Fibroblast of pulmonary artery (primary cell): ENCODE measurements at places on chromosomes 7 and 10.

DNA sequence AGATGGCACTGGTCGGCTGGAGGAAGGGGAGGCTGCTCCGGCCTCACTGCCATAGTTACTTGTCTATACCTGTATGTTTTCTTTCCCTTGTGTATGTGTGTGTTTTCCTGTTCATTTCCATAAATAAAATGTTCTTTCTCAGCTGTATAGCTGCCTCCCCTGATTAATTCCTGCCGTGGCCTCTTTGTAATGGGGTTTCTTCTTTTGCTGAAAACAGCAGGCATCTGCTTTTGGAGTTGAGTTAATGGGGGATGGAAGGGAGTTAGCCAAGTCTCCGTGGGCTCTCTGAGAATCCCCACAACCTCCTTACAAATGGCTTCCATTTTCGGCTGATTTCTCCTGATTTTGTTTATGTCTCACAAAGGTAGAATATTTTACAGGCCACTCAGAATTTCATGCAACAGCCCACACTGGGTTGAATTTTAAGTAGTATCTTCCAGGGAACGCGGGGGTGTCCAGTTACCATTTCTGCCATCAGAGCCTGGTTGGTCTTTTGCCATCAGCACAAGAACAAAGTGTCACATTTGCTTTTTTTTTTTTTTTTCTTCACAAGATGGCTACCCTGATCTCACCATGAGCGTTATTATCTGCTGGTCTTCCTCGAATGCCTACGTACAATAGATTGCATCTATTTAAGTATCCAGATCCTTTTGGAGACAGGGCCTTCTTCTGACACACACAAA lies 88.1 kb upstream of the NRP1 start:
- no peak for DNase-seq

GRCh38 chr10:96714031-96714590 lies 6.2 kb downstream of the PIK3AP1 start:
- DNase-seq: no peak

- no peak for DNase-seq
Observed at GRCh38 chr10:119031496-119032059, 2.1 kb downstream of the NANOS1 start.

- no peak for DNase-seq
Observed at GRCh38 chr10:108249940-108250339, 1085.4 kb upstream of the SORCS1 start.

GRCh38 chr7:142454862-142455261 lies 197.0 kb upstream of the PRSS58 start:
- no peak for DNase-seq

DNA sequence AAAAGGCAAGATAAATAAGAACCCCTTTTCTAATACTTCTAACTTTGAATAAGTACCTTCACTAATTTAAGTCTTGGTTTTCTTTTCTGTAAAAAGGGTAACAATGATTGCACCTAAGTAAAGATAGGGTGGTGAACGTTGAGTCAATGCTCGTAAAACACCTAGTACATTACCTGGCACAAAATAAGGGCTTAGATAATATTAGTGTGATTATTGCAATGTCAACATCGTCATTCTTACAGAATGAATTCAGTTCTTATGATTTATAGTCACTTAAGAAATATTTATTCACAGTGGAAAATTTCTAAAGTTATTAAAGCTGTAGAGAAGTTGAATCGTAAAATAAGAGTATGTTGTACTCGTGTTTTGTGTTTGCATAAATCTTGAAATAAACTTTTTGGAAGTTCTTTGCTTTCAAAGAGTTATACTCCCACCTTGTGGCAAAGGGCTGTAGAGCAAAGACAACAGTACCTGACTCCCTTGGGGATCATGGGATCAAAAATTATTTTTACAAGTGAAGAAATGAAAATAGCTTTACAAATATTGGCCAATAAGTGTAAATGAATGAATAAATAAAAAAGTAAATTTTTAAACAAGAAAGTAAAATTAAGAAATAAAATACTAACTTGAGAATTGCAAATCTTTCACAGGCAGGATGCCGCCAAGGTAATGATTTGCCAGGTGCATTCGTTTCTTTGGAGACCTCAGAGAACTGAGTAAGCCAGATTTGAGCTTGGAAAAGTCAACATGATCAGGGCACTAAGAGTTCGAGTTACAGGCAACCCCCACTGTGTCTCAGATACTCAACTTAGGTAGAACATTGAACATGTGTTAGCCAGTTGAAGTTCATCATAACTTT lies 285.8 kb upstream of the CACNA2D1 start:
- DNase-seq: peak; percentile 70

- DNase-seq: no peak
Observed at GRCh38 chr10:116247691-116248090, 25.3 kb downstream of the GFRA1 start.

DNA sequence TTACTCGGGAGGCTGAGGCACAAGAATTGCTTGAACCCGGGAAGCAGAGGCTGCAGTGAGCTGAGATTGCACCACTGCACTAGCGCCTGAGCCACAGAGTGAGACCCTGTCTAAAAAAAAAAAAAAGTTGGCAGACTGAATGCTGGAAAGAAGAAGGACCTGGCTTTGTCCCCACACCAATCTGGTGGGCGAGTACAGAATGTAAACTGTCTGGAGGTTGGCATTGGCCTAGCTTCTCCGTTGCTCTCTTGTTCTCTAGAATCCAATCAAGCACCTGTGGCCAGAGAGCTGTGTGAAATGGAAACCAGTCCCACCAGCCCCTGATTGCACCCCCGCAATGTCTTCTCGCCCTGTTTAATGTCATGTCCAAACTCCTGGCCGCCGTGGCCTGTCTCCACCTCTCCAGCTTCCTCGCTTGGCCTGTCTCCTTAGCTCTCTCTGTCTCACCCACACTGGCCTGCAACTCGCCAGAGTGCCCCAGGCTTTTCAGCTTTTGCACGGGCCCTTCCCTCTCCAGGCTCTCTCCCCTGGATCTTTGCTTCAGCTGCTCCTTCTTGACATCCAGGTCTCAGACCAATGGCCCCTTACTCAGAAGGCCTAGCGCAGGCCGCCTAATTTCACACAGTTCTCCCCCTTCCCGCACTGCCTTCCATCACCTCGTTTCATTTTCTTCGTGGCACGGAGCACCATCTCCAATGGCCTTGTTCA lies 670 bp upstream of the AGK start:
- DNase-seq: no peak

DNA sequence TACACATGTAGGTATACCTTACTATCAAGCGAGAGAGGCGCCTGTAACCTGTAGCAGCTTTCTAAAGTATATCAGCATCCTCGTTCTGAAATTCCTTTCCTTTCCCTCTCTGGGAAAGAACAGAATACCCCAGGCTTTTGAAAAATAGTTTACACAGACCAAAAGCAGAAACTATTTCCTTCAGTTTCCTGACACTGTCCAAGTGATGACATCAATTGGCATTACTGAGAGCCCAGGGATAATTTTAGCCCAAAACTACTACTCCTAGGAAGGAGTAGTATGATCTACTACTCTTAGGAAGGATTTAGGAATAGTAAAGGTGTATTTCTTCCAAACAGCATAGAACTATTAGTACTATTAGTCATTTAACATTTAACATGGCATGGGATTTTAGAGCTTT lies 6.0 kb downstream of the GNG11 start:
- DNase-seq: no peak

- DNase-seq: no peak
Observed at GRCh38 chr7:21969822-21970221, 24.1 kb upstream of the CDCA7L start.

DNA sequence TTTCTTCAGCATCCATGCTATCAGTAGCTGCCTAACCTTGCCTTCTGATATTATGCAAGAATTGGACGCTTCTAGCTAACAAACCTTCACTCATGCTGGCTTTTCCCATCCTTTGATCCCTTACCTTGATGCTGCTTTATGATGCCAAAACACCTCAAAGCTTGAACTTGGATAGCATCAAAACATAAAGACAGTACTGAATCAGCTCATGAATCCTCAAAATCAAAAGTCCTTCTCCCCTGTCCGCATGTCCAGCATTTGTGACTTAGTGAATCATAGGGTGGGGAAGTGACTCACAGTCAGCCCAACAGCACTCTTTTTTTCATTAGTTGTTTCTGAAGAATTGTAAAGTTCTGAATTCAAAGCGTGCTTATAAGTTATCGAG lies 89.5 kb upstream of the PIK3CG start:
- DNase-seq: peak; percentile 68
